ENCODE measurements at places on chromosomes 7 and 10. TPM values are rescaled to one million over a fixed set of nuclear protein-coding genes. Genes with fewer than 3 reads are reported as not detected.

Gene AKR1B1
- 69.3 TPM for total RNA-seq

Gene CLRN3
- not detected for total RNA-seq

Gene TEX47
- total RNA-seq: not detected

Gene CLEC5A
- total RNA-seq: 8.0 TPM

Gene HGF
- total RNA-seq: 20.7 TPM

GRCh38 chr7:129434675-129435318 is 565 bp downstream of the STRIP2 start:
- no peaks in the 10 kb centered on the region for H3K4me1 ChIP-seq
- H3K27me3 ChIP-seq: no peaks in the 10 kb centered on the region
- H3K36me3 ChIP-seq: no peaks in the 10 kb centered on the region
- no peak overlapping the region for H3K27ac ChIP-seq

GRCh38 chr10:115606086-115606485 is 512.9 kb downstream of the ATRNL1 start:
- no peak overlapping the region for H3K27ac ChIP-seq
- H3K27me3 ChIP-seq: no peaks in the 10 kb centered on the region
- DNase-seq: no peak
- H3K4me1 ChIP-seq: no peaks in the 10 kb centered on the region

DNA sequence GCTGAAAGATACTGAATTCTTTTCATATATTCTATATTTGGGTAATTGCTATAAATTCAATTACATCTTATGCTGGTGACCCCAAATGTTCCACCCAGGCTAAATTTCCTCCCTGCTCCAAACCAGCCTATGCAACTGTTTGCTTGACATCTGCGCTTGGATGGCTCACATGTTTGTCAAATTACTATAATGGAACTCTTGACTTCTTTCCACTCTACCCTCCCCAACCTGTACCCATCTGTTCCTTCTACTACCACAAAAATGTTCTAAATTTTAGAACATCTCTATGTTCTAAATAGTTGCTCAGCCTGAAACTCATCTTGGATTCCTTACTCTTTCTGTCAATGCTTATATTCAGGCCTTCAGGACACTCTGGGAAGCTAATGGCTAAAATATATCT is 249.9 kb upstream of the SMIM30 start:
- no peak overlapping the region for H3K4me3 ChIP-seq
- no peaks in the 10 kb centered on the region for H3K36me3 ChIP-seq
- H3K4me1 ChIP-seq: peaks cover 2% of the 10 kb centered on the region
- H3K27me3 ChIP-seq: no peaks in the 10 kb centered on the region
- DNase-seq: no peak

DNA sequence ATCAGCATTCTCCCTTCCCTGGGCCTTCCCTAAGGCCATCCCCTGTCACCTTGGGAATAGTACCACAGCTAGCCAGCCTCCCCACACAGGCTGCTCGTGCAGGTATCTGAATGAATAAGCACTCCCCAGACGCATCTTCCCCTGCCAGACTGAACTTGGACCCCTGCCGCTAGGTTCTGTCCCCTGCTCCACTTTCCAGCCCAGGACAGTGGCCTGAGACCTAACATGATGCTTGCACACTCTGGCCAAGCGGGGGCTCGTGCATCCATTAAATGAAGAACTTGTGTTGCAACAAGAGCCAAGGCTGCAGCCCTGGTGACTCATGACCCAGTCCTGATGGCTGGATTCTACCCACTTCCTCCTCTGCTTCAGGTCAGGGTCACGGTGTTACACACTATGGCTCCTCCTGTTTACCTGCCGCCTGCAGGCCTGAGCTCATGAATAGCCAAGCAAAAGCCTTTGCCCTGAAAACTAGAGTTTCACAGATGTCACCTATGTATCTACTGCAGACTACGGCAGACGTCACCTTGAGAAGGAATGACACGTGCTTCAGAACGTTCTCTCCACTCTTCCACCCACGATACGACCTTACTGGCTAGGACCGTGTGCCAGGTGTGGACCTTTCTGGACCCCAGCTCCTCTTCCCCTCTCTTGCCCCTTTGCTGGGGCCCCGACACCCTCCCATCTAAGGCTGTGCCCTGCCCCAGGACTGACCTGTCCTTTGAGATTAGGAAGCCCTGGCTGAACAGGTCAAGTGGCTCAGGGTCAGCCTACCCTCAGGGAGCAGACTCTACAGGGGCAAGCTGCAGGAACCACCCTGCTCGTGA is 6.5 kb downstream of the ASB13 start:
- peak; percentile 68 for DNase-seq
- H3K36me3 ChIP-seq: no peaks in the 10 kb centered on the region

GRCh38 chr10:46226232-46226631 is 60.6 kb upstream of the ANTXRL start:
- H3K27me3 ChIP-seq: no peaks in the 10 kb centered on the region
- no peak overlapping the region for H3K4me3 ChIP-seq
- no peak overlapping the region for H3K27ac ChIP-seq
- no peaks in the 10 kb centered on the region for H3K36me3 ChIP-seq
- DNase-seq: no peak

GRCh38 chr7:131016230-131016629 is 282.2 kb upstream of the KLF14 start:
- H3K27me3 ChIP-seq: no peaks in the 10 kb centered on the region
- H3K27ac ChIP-seq: no peak overlapping the region
- H3K36me3 ChIP-seq: no peaks in the 10 kb centered on the region
- DNase-seq: no peak

DNA sequence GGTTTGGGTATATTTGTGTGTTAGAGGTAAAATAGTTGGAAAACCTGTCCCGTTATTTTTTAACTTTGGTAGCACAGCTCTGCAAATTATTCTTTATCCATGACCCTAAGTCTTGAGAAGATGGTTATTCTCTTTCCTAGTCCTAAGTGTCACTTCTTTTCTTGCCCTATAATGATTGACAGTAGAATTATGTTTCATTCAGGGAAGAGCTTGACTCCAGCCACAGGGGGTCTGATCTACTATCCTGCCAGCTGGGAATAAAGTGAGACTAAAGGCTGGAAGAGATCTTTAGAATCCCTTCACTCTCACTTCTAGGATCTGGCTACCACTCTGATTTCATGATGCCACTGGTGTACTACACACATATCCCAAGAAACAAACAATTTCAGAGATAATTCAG is 90.4 kb downstream of the PHTF2 start:
- no peaks in the 10 kb centered on the region for H3K27me3 ChIP-seq
- no peak overlapping the region for H3K27ac ChIP-seq
- H3K4me3 ChIP-seq: no peak overlapping the region
- H3K4me1 ChIP-seq: peaks cover 1% of the 10 kb centered on the region
- no peak for DNase-seq
- no peaks in the 10 kb centered on the region for H3K36me3 ChIP-seq

- no peaks in the 10 kb centered on the region for H3K36me3 ChIP-seq
- no peak overlapping the region for H3K4me3 ChIP-seq
- H3K4me1 ChIP-seq: no peaks in the 10 kb centered on the region
- no peaks in the 10 kb centered on the region for H3K27me3 ChIP-seq
- no peak for DNase-seq
Observed at GRCh38 chr7:33591490-33591889, 313.8 kb upstream of the BMPER start.

- H3K36me3 ChIP-seq: no peaks in the 10 kb centered on the region
- no peaks in the 10 kb centered on the region for H3K27me3 ChIP-seq
- no peaks in the 10 kb centered on the region for H3K4me1 ChIP-seq
Observed at GRCh38 chr10:104678658-104679057, 37.6 kb downstream of the SORCS3 start.

GRCh38 chr10:49527061-49527460 is 11.9 kb downstream of the ERCC6 start:
- H3K27ac ChIP-seq: no peak overlapping the region
- H3K27me3 ChIP-seq: no peaks in the 10 kb centered on the region
- H3K4me3 ChIP-seq: no peak overlapping the region
- DNase-seq: no peak
- peaks cover 9% of the 10 kb centered on the region for H3K36me3 ChIP-seq
